ENCODE measurements at places on chromosomes 6 and 20.

DNA sequence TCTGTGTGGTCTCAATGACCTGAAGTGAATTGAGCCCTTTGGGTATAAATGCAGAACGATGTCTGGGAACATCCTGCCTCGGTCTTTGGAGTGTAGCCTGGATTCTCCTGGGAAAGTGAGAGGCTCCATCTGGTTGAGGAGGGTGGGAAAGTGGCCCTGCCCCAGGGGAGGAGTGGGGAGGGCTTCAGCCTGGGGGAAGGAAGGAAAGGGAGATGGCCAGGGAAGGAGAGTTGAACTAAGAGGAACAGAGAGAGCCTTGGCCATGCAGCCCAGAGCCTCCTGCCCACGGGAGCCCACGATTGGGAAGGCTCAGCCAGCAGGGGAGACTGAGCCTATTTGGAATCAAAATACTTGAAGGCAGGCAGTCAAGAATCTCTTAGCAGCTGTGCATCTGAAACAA lies 2.3 kb upstream of the EPB41L1 start:
- DNase-seq = no peak

- no peak for DNase-seq
Measured at GRCh38 chr20:49637046-49637637, 69.2 kb upstream of the PTGIS start.

GRCh38 chr20:49308875-49309274 lies 31.0 kb upstream of the ZNFX1 start:
- no peak for DNase-seq

GRCh38 chr6:24822696-24823095 lies 24.0 kb upstream of the ARMH2 start:
- DNase-seq = peak; percentile 83

DNA sequence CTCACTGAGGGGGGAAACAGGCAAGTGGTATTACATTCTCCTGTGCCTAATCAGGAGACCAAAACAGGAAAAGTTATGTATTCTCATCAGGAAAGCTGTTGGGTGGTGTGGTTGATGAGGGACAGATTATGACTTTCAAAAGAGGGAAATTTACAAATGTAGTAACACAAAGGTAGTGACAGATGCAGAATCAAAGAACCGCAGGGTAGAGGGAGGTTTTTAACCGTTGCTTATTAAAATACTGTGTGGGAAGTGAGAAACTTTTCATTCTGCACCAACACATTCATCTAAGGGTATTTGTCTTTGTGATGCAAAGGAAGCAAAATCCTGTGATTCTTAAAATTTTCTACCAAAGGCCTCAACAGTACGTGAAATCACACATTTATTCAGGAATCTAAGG lies 288.2 kb upstream of the MAN1A1 start:
- DNase-seq = no peak

DNA sequence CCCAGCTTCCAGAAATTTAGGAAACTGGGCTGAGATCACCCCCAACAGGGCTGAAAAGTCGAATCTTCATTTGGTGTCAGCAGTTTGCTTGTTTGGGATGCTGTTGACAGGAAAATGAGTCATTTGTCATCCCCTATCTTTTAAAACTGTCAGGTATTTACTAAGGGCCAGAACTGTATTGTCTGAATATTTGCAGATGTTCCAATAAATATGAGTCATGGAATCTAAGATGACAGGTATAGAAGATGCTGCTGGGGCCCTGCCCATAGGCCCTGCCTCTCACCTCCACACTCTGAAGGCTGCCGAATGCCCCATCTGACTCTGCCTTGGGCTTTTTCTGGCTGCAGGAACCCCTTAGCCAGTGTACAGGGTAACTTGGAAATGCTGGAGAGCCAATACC lies 3.9 kb downstream of the ETV7 start:
- DNase-seq = peak; percentile 37

GRCh38 chr6:159252955-159253508 lies 83.8 kb downstream of the FNDC1 start:
- peak; percentile 96 for DNase-seq
